ENCODE measurements at places on chromosomes 11 and 22. TPM values are rescaled to one million over a fixed set of nuclear protein-coding genes. Genes with fewer than 3 reads are reported as not detected.

The POU2F3 gene
- 0.13 TPM for total RNA-seq

The AIFM3 gene
- total RNA-seq, result 0.35 TPM

The SMPD1 gene
- total RNA-seq, result 16.7 TPM

DNA sequence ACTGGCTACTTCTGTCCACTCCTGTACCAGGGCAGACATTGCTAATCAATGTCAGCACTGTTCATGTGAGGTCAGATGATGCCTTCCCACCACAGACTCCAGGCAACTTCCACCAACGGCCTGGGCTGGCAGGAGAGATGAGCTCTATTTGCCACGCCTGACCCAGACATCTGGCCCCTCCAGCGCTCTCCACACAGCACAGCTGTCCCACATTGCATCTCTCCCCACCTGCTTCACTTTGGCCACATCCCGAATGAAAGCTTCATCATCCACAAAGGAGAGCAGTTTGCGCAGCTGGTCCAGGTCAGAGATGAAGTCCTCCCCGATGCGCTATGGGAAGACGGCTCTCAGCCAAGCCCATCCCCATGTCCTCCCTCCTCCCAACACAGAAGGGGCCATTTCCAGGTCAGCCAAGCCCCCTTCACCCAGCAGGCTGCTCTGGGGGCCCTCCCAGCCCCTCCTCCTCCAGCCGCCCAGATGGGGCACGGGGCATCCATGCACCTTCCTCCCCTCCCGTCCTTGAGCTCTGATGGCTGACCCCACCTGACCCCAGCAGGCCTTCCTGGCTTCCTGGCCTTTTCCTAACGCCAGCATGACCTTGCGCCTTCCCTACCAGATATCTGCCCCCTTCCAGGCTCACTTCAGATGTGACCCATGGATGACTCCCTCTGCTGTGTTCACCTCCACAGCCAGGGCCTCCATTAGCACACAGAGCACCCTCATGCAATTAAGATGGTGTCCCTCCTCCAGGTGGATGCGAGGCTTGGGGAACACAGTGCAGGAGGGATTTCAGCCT lies 7.4 kb downstream of the PYGM start:
- DNase-seq, result peak; percentile 61

DNA sequence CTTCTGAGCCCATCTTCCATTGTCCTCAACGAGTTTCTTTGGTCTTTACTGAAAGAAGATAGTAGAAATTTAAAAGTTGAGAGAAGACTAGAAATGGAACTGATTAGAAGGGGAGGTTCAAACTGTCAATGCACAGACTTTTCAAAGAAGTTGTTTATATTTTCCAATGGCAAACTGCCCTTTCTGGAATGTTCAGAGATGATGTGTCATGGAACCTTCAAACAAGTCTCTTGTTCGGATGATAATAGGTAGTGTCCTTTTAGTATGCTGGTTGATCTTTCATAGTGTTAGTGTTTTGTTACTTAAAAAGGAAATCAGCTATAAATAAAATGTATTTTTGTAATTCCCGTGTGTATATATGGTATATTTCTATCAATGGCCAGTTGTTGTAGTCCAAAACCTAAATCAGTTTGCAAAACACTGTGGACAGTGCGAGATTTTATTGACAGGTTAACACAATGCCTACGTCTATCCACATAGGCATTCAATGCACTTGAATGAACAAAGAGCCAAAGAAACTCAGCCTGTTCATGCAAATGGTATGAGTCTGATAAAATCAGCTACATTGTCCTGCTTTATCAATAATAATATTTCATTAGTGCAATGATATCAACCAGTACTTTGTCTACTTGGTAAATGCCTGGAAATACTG lies 30.9 kb downstream of the C11orf91 start:
- no peak for DNase-seq

DNA sequence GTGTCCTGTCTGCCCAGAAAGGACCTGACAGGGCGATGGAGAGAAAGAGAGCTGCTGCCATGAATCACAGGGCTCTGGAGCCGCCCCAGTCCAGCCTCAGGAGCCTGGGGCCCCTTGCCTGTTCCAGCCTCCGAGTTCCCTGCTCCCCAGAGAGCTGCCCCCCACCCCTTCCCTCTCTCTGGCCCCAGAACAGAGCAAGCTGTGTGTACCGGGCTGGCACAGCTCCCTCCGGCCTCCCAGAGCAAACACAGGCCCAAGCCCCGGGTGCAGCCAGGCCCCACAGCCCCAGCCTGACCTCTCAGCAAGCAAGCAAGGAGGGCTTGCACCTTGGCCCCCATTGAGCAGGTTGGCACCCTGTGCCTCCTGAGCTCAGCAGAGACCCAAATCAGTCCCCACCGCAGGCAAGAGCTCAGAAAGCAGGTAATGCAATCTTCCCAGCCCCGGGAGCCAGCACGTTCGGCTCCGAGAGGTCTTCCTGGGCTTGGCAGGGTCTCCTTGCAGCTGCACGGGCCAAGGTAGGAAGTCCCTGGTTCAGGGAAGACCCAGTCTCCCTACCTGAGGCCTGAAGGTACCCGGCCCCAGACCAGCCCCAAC lies 1.4 kb downstream of the PACSIN3 start:
- no peak for DNase-seq

- peak; percentile 74 for DNase-seq
Observed at GRCh38 chr11:107711861-107712755, at the start of gene SLN. Gene SLN, minus strand, starts transcription at chr11:107712056.

- no peak for DNase-seq
Observed at GRCh38 chr22:24411256-24412004, 16.0 kb upstream of the ADORA2A start.

GRCh38 chr11:76627606-76628005 lies 42.9 kb downstream of the LRRC32 start:
- no peak for DNase-seq

GRCh38 chr22:26336773-26337172 lies 92.3 kb upstream of the ASPHD2 start:
- no peak for DNase-seq

Measured in muscle of leg (tissue), 16 donors.